ENCODE measurements at places on chromosomes 12 and 14. TPM values are rescaled to one million over a fixed set of nuclear protein-coding genes. Genes with fewer than 3 reads are reported as not detected.

The LBHD2 gene
- not detected for total RNA-seq

DNA sequence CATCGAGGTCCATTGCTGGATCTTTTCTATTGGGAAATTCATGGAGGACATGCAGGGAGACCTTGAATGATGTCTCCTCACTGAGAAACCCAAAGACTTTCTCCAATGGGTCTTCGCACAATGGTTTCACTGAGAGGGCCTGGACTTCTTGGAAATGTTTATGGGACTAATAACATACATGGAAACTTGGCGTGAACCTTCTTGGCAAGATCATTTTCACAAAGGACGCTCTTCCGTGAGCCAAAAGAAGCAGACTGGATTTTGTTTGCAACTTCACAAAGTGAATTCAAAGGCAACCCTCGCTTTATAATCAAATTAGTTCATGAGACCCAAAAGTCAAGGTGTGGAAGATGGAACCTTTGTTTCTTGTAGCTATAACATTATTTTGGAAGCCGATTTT, 154.4 kb downstream of the TMEM132C start:
- no peak for DNase-seq

The NFATC4 gene
- total RNA-seq = 3.0 TPM

- DNase-seq = no peak
Measured at GRCh38 chr12:106141452-106141851, 2.7 kb upstream of the NUAK1 start.

DNA sequence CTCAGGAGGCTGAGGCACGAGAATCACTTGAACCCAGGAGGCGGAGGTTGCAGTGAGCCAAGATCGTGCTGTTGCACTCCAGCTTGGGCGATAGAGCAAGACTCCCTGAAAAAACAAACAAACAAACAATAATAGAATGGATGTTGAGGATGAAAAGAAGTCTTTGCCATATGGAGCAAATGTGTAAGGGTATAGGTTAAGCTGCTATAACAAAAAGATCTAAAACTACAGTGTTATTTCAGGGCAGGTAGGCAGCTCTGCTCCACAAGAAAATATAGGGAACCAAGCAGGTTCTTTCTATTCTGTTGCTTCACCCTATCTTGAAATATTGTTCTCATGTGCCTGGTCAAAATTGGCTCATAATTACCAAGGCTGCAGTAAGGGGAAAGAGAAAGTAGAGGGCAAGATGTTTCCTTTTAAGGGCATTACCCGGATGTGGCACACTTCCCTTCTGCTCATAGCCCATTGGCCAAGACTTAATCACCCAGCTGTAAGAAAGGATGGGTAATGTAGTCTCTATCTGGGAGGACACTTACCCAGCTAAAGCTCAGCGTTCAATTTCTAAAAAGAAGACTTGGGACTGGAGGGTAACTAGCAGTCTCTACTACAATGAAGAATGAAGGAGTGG, 23.5 kb downstream of the SDSL start:
- DNase-seq = no peak

The KRT78 gene
- not detected for total RNA-seq

- no peak for DNase-seq
Measured at GRCh38 chr14:80959496-80959895, 4.1 kb downstream of the TSHR start.

The DACT1 gene
- total RNA-seq = 4.4 TPM

DNA sequence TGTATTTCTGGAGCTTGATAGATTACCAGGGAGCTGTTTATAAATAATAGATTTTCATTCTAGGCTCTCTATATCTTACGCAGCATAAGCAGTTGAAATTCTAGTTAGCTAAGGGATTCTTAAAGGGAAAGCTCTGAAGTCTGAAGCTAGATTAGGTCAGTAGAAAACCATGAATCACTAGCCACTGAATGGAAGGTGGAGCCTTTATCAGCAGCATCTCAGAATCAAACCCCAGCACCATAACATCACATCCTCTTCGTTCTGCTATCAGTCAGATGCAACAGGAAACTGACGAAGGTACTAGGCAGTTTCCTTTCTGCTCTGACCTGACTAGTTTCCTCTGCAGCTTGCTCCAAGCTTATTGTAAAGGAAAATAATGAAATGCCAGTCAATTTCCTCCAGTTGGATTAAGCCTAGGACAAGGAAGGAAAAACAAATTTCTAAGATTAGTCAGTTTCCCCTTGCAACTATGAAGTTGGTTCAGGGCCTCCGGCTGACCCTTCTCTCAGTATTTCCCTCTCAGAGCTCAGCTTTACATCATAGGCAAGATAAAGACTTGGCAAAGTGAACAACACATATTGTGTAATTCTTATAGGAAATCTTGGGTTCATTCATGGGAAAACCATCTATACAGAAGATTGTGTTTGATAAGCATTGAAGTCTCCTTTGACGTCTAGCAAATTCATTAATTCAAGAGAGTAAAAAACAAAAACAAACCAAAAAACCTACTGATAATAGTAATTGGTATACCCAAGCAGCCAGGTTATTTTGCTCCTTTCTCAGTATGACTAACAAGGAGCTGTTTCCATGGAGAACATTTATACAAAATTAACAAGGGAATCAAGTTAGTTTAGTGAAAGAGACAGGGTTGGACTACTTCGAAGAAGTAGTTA, 43.4 kb upstream of the CFAP54 start:
- no peak for DNase-seq

- DNase-seq = no peak
Measured at GRCh38 chr12:119797090-119797489, 80.0 kb downstream of the CIT start.

DNA sequence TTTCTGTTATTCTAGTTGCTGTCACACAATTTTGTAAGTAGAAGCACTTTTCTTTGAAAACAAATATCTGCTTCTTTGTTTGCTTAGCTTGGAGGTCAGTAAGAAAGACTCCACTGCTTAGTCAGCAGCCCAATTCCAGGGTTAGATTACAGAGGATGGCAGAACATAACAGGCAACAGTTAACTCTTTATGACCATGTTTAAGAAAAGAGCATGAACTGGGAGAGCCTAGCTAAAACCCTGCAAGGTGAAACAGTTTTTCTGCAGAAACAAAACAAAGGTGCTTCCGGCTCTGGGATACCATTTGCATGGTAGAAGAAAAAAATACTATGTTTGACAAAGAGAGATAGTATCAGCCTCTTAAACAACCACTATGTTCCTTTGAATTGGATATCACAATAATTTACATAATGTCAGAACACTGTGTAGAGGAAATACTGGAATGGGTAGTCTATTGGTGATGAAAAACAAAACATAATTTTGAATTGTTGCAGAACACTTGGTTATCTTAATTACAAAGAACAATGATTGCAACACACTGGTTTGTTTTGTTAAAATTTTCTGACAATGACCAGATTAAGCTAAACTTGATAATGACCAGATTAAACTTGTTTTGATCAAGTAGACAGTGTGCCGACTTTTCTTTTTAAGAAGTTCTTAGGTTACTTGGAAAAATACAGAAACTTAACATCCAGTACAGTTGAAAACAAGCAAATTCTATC, 22.4 kb upstream of the PPM1H start:
- DNase-seq = no peak

- no peak for DNase-seq
Measured at GRCh38 chr12:49283541-49284429, 11.2 kb upstream of the PRPH start.

GRCh38 chr14:68692216-68692615, 100.7 kb downstream of the ZFP36L1 start:
- no peak for DNase-seq

DNA sequence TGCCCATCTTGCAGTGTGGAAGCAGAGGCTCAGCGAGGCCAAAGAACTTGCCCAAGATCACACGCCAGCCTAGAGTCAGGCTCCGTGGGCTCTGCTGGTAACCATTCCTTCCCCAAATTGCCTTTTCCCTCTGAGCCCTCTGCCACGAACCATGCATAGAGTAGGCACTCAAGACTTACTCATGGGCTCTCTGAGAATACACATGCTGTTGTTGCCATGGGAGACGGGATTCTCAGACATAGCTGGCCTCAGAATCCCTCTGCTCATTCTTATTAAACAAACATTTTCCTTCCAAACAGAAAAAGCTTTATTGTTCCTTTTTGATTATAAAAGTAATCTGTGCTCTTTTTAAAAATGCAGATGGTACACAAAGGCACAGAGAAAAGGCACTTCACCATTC, 52.5 kb upstream of the WSCD2 start:
- DNase-seq = no peak

DNA sequence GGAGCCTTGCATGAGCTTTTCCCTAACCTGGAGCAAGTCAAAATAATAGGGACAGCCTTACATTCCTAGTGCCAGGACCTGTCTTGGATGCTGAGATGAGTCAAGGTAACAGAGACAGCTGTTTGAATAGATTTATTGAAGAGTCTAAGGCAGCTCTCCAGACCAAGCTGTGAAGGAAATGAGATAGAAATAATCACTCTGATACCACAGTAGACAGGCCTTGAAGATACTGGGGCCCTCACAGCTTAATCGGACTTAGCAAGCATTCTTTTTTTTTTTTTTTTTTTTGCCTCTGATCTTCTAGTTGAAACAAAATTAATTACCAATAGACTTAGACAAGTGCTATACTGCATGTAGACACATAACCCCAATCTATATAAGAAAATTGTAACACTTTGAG, 3.1 kb upstream of the RNASE9 start:
- no peak for DNase-seq

The CLEC2A gene
- not detected for total RNA-seq

GRCh38 chr12:117587631-117588287, 226.3 kb upstream of the NOS1 start:
- DNase-seq = peak; percentile 18

The STAC3 gene
- 0.30 TPM for total RNA-seq

The EMP1 gene
- total RNA-seq = 151 TPM

- no peak for DNase-seq
Measured at GRCh38 chr12:55666508-55666907, 29.8 kb downstream of the OR10P1 start.

GRCh38 chr14:101364503-101365328, 196.6 kb upstream of the DIO3 start:
- no peak for DNase-seq

- DNase-seq = no peak
Measured at GRCh38 chr12:12070674-12071656, at the start of gene BCL2L14. Gene BCL2L14, plus strand, starts transcription at chr12:12070939. Its CDS starts 8,367 bp downstream, at chr12:12079306.

The FAM181A gene
- not detected for total RNA-seq

The MGAT4C gene
- 4.4 TPM for total RNA-seq

GRCh38 chr12:19910681-19911080, 457.7 kb upstream of the PDE3A start:
- DNase-seq = no peak

The ZBTB39 gene
- total RNA-seq = 4.3 TPM

The OR4E2 gene
- not detected for total RNA-seq

GRCh38 chr12:131810726-131811125, 17.5 kb upstream of the MMP17 start:
- no peak for DNase-seq

GRCh38 chr14:68695326-68695768, 97.5 kb downstream of the ZFP36L1 start:
- no peak for DNase-seq

DNA sequence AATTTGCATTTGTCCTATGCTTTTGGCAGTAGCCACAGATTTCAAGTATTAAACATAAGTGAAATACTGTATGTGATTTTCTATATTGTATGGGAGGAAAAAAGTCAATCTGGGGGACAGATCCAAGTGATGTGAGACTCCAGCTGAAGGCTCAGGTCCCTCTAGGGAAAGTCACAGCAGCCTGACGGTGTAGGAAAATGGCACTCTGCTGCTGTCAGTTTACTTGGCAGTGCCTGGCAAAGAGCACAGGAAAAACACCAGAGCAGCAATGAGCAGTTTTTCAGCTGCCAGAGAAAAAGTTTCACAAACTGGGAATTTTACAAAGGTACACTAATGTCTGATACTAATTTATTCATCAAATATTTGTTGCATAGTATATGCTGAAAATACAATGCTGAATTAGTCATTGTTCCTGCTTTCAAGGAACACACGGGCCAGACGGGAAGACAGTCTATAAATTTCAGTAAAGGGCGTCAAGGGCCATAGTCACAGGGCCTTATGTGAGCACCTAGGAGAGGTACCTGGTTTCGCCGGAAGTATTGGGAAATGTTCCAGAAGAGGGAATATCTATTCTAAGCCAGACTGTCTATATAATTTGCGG, 66.2 kb upstream of the SLC38A2 start:
- DNase-seq = no peak

DNA sequence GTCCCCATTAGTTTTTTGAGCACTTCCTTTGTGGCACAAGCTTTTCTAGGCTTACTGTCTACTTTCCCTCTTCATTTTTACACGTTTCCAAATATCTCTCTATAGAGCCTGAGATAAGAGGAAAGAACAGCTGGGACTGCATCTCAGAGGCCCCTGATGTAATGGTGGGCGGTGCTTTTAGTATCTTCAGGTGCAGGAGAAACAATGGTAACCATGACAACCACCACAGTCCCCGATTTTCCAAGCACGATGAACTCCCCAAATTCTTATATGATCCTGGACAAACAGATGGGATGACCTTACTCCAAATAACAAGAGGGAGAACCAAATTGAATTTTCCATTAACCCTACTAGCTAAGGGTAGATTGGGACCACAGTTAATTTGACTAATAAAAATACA, 103.3 kb downstream of the AEBP2 start:
- DNase-seq = no peak

DNA sequence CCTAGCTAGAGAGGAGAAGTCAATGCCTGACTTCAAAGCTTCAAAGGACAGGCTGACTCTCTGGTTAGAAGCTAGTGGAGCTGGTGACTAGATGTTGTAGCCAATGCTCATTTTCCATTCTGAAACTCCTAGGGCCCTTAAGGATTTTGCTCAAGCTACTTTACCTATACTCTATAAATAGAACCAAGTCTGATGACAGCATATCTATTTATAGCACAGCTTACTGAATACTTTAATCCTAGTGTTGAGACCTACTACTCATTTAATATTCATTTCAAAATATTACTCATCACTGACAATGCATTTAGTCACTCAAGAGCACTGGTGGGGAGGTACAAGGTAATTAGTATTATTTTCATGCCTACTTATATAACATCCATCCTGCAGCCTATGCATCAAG, 137.2 kb upstream of the PELI2 start:
- DNase-seq = no peak

DNA sequence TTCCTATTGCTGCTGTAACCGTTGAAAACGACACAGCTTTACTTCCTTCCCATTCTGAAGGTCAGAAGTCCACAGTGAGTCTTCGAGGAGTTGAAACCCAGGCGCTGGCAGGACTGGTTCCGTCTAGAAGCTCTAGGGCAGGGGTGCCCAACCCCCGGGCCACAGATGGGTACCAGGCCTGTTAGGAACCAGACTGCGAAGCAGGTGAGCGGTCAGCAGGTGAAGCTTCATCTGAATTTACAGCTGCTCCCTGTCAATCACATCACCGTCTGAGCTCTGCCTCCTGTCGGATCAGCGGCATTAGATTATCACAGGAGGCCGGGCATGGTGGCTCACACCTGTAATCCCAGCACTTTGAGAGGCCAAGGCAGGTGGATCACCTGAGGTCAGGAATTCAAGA, 12.6 kb upstream of the SFSWAP start:
- no peak for DNase-seq

GRCh38 chr14:91365552-91365951, 52.1 kb downstream of the CCDC88C start:
- DNase-seq = no peak

The B4GALNT3 gene
- 40.6 TPM for total RNA-seq

Data from heart right ventricle (tissue), 16 donors.